Activated T-helper 1 cell treated with anti-CD3 and anti-CD28 coated beads, Interleukin-12 subunit alpha, Interleukin-12 subunit beta, Interleukin-2, Interleukin-4 antibody, amounts not matched to agents 30 ng/mL and 10 ng/mL and 1 ng/mL, durations not matched to agents 14 hours and 24 hours and 36 hours (primary cell): ENCODE measurements at places on chromosomes 7 and 10. TPM values are rescaled to one million over a fixed set of nuclear protein-coding genes. Genes with fewer than 3 reads are reported as not detected.

DNA sequence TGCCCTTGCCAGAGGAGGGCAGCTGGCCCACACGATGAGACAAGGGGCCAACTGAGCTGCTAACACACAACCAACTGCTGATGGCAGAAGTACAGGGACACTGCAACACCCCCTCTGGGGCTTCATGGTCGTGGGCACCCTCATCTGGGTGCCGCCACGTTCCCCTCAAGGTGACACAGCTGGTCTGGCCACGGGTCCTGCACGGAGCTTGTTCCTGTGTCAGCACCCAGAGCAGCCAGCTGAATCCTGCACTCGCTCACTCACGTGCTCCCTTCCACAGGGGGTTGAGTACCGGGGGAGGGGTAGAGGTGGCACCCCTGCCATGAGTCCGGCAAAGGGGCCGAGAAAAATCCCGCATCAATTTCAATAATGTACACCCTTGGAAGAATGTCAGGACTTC is 1319.1 kb downstream of the REEP3 start:
- H3K27ac ChIP-seq = no peak overlapping the region
- H3K36me3 ChIP-seq = no peaks in the 10 kb centered on the region
- DNase-seq = no peak
- H3K4me1 ChIP-seq = no peaks in the 10 kb centered on the region
- no peaks in the 10 kb centered on the region for H3K27me3 ChIP-seq

DNA sequence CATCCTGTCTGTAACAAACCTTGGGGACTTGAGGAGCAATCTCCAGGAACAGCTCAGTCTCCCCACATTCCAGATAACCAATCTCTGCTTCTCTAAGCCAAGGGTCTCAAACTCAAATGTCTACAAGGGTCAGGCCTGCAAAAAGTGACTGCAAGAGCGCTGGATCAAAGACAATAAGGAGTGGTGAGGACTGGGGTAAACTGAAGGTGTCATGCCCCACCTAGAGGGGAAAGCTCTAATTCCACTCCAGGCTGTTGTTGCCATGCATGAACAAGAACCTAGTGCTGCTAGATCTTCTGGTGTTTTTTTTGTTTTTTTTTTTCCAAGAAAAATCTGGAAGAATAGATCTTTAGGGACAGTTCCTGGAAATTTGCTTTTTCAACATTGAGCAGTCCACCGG is 117.9 kb upstream of the MACROH2A2 start:
- no peaks in the 10 kb centered on the region for H3K4me1 ChIP-seq
- no peaks in the 10 kb centered on the region for H3K36me3 ChIP-seq
- no peak for DNase-seq
- no peak overlapping the region for H3K4me3 ChIP-seq
- no peak overlapping the region for H3K27ac ChIP-seq

- no peak for DNase-seq
- H3K27ac ChIP-seq = no peak overlapping the region
- no peaks in the 10 kb centered on the region for H3K36me3 ChIP-seq
- H3K4me3 ChIP-seq = no peak overlapping the region
- H3K4me1 ChIP-seq = peaks cover 9% of the 10 kb centered on the region
Measured at GRCh38 chr10:129045599-129045998, 421.4 kb upstream of the MGMT start.

DNA sequence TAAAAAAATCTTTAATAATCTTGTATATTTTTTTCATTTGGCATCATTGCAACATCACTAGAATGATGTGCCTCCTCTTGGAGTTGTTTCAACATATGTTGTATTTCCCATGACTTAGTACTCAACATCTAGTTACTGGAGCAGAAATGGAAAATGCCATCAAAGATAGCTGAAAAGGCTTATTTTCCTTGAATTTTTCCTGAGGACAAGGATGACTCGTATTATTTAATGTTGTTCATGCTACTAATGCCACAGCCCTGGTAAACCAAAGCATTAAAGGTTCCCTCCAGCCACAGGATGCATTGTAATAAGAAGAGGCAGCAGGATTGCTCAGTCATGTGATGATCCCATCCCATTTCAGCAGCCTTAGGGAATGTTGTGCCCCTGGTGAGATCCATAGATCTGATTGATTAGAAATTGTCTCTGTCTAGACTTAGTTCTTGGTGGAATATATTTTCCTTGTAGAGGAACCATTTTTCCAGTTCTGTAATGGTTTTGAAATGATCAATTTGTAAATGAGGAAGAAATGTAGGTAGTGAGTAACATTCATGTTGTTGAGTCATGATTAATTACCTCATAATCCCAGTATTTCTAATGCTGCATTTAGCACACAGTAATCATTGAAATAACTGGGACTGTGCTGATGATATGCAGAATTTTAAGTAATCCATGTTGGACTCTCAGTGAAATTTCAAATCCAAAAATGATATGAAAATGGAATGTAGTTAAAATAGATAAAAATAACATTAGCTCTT is 91.3 kb upstream of the SMIM30 start:
- H3K4me1 ChIP-seq = no peaks in the 10 kb centered on the region
- H3K27ac ChIP-seq = no peak overlapping the region
- no peak for DNase-seq
- no peaks in the 10 kb centered on the region for H3K27me3 ChIP-seq
- no peak overlapping the region for H3K4me3 ChIP-seq

GRCh38 chr7:43010061-43010460 is 77.9 kb downstream of the MRPL32 start:
- H3K27ac ChIP-seq = no peak overlapping the region
- no peaks in the 10 kb centered on the region for H3K36me3 ChIP-seq
- peaks cover 2% of the 10 kb centered on the region for H3K27me3 ChIP-seq
- H3K4me3 ChIP-seq = no peak overlapping the region
- DNase-seq = no peak

GRCh38 chr7:4713183-4713784 is 31.2 kb downstream of the FOXK1 start:
- H3K4me1 ChIP-seq = peaks cover 44% of the 10 kb centered on the region
- no peak for DNase-seq
- H3K27me3 ChIP-seq = no peaks in the 10 kb centered on the region
- H3K4me3 ChIP-seq = no peak overlapping the region

DNA sequence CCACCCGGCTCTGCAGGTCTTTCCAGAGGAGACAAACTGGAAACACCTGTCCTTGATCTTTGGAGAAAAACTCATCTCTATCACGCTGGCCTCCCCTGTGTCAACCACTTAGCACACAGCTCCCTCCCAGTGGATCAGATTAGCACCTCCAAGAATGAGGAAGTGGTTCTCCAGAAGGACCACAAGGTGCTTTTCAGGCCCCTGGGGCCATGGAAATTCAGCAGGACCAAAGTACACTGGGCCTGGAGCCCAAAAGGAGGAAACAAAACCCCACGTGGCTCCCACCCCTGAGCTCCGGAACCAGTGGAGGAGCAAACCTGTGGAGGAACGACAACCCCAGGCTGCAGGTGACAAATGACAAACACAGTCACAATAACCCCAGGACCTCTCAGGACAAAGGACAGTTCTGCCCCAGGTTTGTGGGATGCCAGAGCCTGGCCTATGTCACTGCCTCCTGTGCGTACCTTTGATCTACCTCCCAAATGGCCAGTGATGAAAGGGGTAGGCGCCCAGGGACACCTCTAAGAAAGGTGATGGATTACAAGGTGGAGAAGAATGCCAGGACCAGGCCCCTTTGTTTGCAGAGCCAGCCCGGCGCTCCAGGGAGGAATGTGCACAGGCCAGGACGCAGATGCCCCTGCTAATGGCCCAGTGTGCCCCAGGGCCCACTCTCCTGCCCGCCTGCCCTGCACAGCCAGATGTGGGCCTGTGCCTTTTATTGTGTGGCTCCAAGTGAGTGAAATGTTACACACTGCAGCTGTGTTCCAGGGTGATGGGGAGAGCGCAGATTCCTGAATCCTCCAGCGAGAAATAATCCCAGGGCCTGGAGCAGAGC is 5.7 kb downstream of the TNS3 start:
- H3K4me1 ChIP-seq = peaks cover 9% of the 10 kb centered on the region
- no peaks in the 10 kb centered on the region for H3K36me3 ChIP-seq
- no peak overlapping the region for H3K4me3 ChIP-seq
- peaks cover 18% of the 10 kb centered on the region for H3K27me3 ChIP-seq
- DNase-seq = no peak

DNA sequence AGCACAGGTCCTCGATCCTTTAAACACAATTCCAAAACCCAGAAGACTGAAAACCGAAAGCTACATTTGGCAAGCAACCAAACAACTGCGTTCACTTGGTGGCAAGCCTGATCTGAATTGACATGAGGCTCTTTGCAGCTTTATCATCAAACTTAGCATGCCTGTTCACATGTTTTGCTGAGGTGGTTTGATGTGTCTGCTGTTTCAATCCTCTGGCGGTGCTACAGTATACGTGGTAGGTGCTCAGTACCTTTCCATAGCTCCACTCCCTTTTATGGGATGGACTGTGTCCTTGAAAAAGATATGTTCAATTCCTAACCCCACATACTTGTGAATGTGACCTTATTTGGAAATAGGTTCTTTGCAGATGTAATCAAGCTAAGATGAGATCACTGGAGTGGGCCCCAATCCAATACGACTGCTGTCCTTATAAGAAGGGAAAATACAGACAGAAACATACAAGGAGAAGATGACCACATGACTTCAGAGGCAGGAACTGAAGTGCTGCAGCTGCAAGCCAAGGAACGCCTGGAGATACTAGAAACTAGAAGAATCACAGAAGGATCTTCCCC is 33.4 kb downstream of the CCDC6 start:
- H3K27me3 ChIP-seq = no peaks in the 10 kb centered on the region
- H3K27ac ChIP-seq = peak overlapping the region; percentile 67
- H3K4me1 ChIP-seq = peaks cover 81% of the 10 kb centered on the region
- no peak for DNase-seq

- H3K4me3 ChIP-seq = no peak overlapping the region
- DNase-seq = no peak
- no peak overlapping the region for H3K27ac ChIP-seq
- H3K36me3 ChIP-seq = no peaks in the 10 kb centered on the region
- peaks cover 11% of the 10 kb centered on the region for H3K27me3 ChIP-seq
Measured at GRCh38 chr7:104894726-104895521, 119.1 kb upstream of the KMT2E start.

DNA sequence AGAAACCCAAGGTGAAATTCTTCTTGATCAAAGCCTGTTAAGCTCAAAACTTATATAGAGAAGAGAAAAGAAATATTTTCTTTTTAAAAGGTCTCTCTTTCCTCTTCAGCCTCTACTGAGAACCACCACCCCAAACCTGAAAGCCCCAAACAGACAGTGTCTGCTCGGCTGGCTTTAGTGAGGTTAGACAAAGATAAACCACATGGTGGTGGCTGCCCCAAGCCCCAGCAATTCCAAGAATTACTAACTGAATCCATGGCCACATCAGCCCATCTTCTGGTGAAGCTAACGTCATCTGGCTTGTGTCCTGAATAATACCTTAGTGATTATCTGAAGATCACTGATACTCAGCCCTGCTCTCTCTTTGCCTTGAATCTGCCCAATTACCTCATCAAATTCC is 275.0 kb downstream of the ELMO1 start:
- no peaks in the 10 kb centered on the region for H3K27me3 ChIP-seq
- peaks cover 33% of the 10 kb centered on the region for H3K36me3 ChIP-seq
- H3K4me3 ChIP-seq = peak overlapping the region; percentile 1
- H3K27ac ChIP-seq = peak overlapping the region; percentile 53

DNA sequence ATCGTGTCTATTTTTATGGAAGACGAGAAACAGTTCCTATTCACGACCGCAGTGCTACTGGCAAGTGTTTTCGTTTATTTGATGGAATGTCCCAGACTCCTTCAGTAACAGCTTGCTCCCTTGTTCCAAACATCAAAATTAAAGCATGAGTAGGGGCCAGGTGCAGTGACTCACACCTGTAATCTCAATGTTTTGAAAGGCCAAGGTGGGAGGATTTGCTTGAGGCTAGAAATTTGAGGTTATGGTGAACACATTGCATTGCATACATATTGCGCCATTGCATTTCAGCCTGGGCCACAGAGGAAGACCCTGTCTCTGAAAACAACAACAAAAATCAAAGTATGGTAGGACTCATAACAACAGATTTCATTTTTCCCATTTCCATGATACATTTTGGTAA is 22.8 kb downstream of the PTTG1IP2 start:
- no peak for DNase-seq
- peaks cover 2% of the 10 kb centered on the region for H3K27me3 ChIP-seq
- no peaks in the 10 kb centered on the region for H3K36me3 ChIP-seq
- H3K27ac ChIP-seq = no peak overlapping the region
- H3K4me1 ChIP-seq = no peaks in the 10 kb centered on the region

- peak overlapping the region; percentile 57 for H3K4me3 ChIP-seq
- peak overlapping the region; percentile 98 for H3K27ac ChIP-seq
- DNase-seq = peak; percentile 72
- no peaks in the 10 kb centered on the region for H3K27me3 ChIP-seq
Measured at GRCh38 chr7:121530227-121531174, 134.4 kb upstream of the FAM3C start.

- H3K27ac ChIP-seq = no peak overlapping the region
- peaks cover 4% of the 10 kb centered on the region for H3K4me1 ChIP-seq
Measured at GRCh38 chr10:77919713-77920108, 6.8 kb downstream of the DLG5 start.

GRCh38 chr10:15859509-15859905 is 800 bp downstream of the MINDY3 start:
- peaks cover 14% of the 10 kb centered on the region for H3K27me3 ChIP-seq
- no peak for DNase-seq
- peak overlapping the region; percentile 93 for H3K27ac ChIP-seq
- peaks cover 36% of the 10 kb centered on the region for H3K4me1 ChIP-seq
- peaks cover 9% of the 10 kb centered on the region for H3K36me3 ChIP-seq

- H3K4me3 ChIP-seq = no peak overlapping the region
- no peak for DNase-seq
- no peaks in the 10 kb centered on the region for H3K36me3 ChIP-seq
- no peaks in the 10 kb centered on the region for H3K4me1 ChIP-seq
- H3K27me3 ChIP-seq = no peaks in the 10 kb centered on the region
Measured at GRCh38 chr7:135710417-135711138, 17.4 kb downstream of the SLC13A4 start.

DNA sequence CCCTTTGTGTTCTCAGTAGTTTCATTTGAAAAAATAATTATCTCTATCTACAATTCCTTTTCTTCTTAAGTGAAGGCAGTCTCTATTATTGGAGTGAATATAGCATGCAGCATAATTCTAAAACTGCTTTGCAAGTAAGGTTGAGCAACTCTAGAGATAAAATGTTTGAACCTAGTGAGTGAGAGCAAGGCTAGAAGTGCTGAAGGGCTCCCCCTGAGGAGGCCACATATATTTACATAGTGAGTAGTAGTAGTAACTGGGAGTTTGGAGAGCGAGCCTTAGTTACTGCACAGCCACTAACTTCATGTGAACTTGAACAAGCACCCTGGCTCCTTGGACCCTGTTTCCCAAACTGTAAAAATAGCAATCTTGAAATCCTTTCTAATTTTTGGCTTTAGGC is 141.5 kb upstream of the DKK1 start:
- H3K27me3 ChIP-seq = no peaks in the 10 kb centered on the region
- H3K4me1 ChIP-seq = no peaks in the 10 kb centered on the region
- H3K27ac ChIP-seq = no peak overlapping the region
- no peak overlapping the region for H3K4me3 ChIP-seq
- no peaks in the 10 kb centered on the region for H3K36me3 ChIP-seq
- DNase-seq = no peak

CRYGN gene
- 0.22 TPM in 1 of 2 replicates, not detected in the other for total RNA-seq

ZNF804B gene
- total RNA-seq = not detected in 2 replicates

EIF5AL1 gene
- 0.34 and 0.59 TPM in 2 replicates for total RNA-seq
